ENCODE measurements at places on chromosomes 1 and 21. TPM values are rescaled to one million over a fixed set of nuclear protein-coding genes. Genes with fewer than 3 reads are reported as not detected.

OR2T29 gene
- not detected for total RNA-seq

DNA sequence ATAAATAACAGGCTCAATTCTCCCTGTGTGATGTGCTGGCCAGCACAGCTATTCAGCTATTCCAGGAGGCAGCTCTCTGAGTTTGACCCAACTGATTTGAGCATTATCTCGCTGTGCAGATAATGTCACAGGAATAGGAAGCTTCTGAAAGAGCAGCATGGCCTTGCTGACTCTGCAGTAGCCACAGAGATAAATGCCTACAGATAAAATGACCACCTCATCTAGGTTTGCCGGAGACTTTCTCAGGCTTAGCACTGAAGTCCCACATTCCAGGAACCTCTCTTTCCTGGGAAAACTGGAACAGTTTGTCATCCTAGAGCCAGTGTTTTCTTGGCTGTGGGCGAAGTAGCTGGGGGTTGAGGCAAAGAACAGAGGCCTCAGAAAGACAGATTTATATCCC is 98.9 kb downstream of the MRPL39 start:
- no peak overlapping the region for H3K4me3 ChIP-seq
- H3K27ac ChIP-seq, result no peak overlapping the region
- H3K36me3 ChIP-seq, result no peaks in the 10 kb centered on the region
- no peaks in the 10 kb centered on the region for H3K4me1 ChIP-seq
- H3K27me3 ChIP-seq, result no peaks in the 10 kb centered on the region

DNA sequence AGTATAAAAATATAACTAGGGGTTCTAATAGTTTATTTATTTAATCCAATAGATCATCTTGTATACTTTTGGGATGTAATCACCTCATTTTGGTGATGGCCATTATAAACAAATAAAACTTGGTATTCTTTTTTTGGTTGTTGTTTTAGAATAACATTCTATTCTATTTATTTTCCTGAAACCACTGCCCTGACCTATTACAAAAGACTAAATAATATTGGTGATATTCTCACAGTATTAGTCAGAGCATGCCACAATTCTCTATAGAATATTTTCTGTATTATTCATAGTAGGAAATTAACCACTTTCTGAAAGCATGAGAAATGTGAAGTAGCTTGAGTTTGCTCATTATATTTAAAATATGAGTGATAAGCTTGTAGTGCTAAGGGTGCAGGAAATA is 54.1 kb upstream of the LRRC7 start:
- no peak overlapping the region for H3K4me3 ChIP-seq
- H3K4me1 ChIP-seq, result no peaks in the 10 kb centered on the region
- H3K27me3 ChIP-seq, result no peaks in the 10 kb centered on the region
- no peak for DNase-seq
- no peaks in the 10 kb centered on the region for H3K36me3 ChIP-seq

DNA sequence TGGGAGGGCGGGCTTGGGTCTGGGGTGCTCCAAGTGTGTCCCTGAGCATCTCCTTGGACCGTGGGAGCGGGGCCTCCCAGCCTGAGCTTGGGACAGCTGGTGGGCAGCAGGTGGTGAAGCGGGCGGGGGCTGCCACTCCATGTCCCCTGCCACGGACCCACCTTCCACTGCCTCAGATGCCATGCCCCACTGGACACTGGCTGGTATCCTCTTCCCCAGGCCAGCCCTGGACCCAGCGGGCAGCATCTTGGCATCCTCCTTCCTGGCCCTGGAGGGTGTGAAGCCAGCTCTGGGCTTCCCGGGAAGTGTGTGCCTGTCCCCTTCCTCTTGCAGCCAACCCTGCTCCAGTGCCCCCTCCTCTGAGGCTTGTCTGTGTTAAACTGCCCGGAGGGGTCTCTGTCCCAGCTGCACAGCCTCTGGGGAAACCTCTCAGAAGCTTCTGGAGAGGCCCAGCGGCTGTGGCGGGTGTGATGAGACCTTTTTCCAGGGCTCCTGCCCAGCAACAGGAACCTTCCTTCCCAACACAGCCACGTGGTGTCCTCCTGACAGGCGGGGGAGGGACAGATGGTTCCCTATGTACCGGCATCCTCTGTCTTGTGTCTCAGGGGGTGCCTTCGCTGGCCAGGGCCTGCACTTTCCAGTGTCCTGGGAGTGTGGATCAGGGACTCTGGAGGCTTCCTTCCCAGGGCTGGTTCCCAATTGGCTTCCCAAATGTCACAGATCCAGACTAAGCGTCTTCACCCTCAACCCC is 81.6 kb upstream of the DISP3 start:
- H3K27ac ChIP-seq, result no peak overlapping the region
- DNase-seq, result no peak
- H3K4me3 ChIP-seq, result no peak overlapping the region
- no peaks in the 10 kb centered on the region for H3K36me3 ChIP-seq

- H3K27ac ChIP-seq, result no peak overlapping the region
- H3K36me3 ChIP-seq, result no peaks in the 10 kb centered on the region
- no peak for DNase-seq
These were observed 2.6 kb upstream of the SPRR1A start for GRCh38 chr1:152981146-152981871.

GRCh38 chr21:37145635-37146111 is 72.6 kb downstream of the TTC3 start:
- no peak overlapping the region for H3K27ac ChIP-seq
- H3K36me3 ChIP-seq, result peaks cover 2% of the 10 kb centered on the region
- H3K4me3 ChIP-seq, result no peak overlapping the region
- H3K27me3 ChIP-seq, result no peaks in the 10 kb centered on the region

KMO gene
- not detected for total RNA-seq

DNA sequence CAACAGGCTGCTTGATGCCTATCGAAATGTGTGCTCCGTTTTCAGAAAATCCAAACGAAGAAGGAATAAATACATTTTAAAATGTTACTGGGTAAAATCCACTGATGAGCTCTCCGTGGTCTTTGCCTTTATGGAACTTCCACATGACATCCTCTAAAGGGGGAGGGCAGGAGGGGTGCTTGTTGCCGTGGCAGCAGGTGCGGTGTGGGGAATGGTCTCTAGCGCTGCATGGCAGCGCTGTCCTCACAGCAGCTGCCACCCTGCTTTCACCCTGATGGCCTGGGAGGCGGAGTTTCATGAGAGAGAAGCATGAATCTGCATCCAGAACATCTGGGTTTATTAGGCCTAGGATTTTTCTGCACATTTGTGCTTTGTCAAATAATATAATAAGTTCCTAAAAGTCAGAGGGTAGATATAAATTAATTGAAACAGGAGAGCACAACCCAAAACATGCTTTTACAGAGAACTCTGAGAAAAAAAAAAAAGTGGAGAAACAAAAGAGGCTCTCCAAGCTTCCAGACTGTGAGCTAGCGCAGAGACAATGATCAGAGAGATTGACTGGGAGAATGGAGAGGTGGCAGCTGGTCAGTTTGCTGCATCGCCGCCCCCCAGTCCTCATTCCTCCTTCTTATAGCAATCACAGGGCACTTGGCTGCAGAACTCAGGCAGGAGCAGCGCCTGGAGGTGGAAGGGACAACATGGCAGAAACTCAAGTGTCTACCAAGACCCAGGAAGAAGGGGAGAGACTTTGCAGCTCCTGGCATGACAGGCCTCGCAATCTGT is 228.6 kb downstream of the DSCAM start:
- no peaks in the 10 kb centered on the region for H3K27me3 ChIP-seq
- DNase-seq, result no peak
- no peaks in the 10 kb centered on the region for H3K36me3 ChIP-seq
- no peak overlapping the region for H3K4me3 ChIP-seq
- no peaks in the 10 kb centered on the region for H3K4me1 ChIP-seq
- no peak overlapping the region for H3K27ac ChIP-seq

- H3K27ac ChIP-seq, result peak within 1 kb of the TSS; percentile 69
- peak within 1 kb of the TSS; percentile 84 for H3K4me3 ChIP-seq
- H3K27me3 ChIP-seq, result no peaks in the 10 kb centered on the region
- H3K4me1 ChIP-seq, result peaks cover 32% of the 10 kb centered on the region
- H3K36me3 ChIP-seq, result no peaks in the 10 kb centered on the region
These were observed at the start of gene RHOC for GRCh38 chr1:112706505-112707220. Gene RHOC, minus strand, starts transcription at chr1:112707127. Its CDS starts 3,328 bp downstream, at chr1:112703799.

ETV3 gene
- total RNA-seq, result 27.5 TPM

RORC gene
- not detected for total RNA-seq

DNA sequence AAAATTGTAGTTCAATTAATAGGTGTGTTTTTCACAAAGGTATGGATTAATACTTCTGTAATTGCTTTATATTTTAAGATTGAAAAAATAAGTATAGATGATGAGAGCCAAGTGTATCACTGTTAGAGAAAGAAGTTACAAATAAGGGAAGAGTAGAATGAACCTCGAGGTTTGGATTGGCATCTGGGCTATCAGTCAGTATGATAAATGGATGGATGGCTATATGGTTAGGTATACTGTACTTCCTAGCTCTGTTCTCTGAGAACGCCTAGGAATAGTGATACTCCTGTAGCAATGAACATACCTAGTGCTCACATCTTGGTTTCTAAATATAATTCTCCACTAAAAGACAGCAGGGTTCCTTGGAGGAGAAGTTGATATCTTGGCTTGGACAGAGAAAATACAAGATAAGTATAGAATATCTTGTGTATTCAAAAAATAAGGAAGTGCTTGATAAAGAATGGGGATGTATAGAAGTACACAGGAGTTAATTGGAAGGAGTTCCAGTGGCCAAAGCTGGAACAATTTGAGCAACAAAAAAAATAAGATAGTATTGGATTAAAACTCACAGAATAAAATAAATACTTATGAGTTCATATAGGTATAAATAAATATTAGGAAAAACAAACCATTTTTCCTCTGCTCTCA is 12.4 kb downstream of the IPO9 start:
- no peak overlapping the region for H3K27ac ChIP-seq
- no peaks in the 10 kb centered on the region for H3K36me3 ChIP-seq
- no peak overlapping the region for H3K4me3 ChIP-seq

DNA sequence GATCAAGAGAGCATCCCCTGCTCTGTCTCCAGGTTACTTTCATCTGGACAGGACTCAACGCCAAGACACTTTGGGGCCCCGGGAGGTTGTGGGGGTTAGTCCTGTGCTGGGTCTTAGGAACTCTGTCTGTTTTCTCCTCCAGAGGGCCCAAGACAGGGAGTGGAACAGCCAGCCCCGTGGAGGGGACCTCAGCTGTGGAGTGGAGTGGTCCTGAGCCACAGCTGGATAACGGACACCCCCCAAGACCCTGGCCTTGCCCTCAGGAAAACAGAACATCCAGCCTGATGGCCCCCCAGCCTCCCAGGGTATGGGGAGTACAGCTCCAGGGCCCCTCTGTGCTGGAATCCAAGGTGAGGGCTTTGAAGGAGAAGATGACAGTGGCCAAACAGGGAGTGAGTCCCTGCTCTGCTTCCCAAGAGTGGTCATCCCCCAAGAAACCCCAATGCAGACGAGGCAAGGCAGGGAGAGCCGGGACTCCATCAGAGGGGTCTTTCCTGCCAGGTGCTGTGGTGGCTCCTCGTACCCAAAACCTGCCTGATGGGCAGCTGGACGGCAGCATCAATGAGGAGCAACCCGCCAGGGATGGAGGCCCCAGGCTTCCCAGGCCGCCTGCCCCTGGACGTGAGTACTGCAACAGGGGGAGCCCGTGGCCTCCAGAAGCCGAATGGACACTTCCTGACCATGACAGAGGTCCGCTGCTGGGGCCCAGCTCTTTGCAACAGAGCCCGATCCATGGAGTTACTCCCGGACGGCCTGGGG is 3.5 kb downstream of the KIAA1614 start:
- no peak for DNase-seq
- no peak overlapping the region for H3K27ac ChIP-seq
- H3K4me1 ChIP-seq, result peaks cover 6% of the 10 kb centered on the region
- no peaks in the 10 kb centered on the region for H3K36me3 ChIP-seq

- H3K27me3 ChIP-seq, result no peaks in the 10 kb centered on the region
- H3K4me3 ChIP-seq, result no peak overlapping the region
- H3K4me1 ChIP-seq, result no peaks in the 10 kb centered on the region
These were observed 65.5 kb downstream of the LTN1 start for GRCh38 chr21:28927130-28927529.

DNA sequence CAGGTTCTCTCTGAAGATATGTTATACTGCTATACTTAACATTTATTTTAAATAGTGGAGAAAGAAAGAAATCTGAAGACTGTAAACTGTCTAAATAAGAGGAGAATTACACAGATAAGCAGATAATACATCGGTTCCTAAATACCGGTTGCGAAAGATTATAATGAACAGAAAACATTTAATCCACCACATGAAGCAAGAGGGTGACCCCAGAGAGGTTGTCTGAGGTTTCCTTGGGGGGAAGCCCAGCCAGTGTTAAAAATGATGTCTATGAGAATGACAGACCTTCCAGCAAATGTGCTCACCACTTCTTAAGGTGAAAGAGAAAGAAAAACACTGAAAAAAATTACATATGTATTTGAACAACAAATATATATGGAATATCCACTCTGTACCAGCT is 356.4 kb upstream of the KAZN start:
- H3K36me3 ChIP-seq, result no peaks in the 10 kb centered on the region
- no peak overlapping the region for H3K27ac ChIP-seq
- H3K4me3 ChIP-seq, result no peak overlapping the region
- no peaks in the 10 kb centered on the region for H3K4me1 ChIP-seq
- H3K27me3 ChIP-seq, result no peaks in the 10 kb centered on the region

DNA sequence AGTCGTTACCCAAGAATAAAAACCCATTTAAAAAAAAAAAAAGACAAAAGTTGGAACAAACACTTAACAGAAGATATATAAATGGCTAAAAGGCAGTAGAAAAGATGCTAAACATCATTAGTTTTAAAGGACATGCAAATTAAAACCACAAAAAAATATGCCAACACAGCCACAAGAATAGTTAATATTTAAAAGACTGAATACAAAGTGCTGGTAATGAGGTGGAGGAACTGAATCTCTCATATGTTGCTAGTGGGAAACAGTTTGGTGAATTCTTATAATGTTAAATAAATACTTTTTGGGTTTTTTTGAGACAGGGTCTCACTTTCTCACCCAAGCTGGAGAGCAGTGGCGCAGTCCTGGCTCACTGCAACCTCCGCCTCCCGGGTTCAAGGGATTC is 10.0 kb downstream of the LRRC40 start:
- no peaks in the 10 kb centered on the region for H3K27me3 ChIP-seq
- no peaks in the 10 kb centered on the region for H3K36me3 ChIP-seq
- no peak overlapping the region for H3K4me3 ChIP-seq
- DNase-seq, result no peak
- no peak overlapping the region for H3K27ac ChIP-seq

- no peak overlapping the region for H3K27ac ChIP-seq
- no peaks in the 10 kb centered on the region for H3K27me3 ChIP-seq
- no peaks in the 10 kb centered on the region for H3K36me3 ChIP-seq
- no peak overlapping the region for H3K4me3 ChIP-seq
These were observed 13.9 kb downstream of the SSR2 start for GRCh38 chr1:156006666-156007376.

ERO1B gene
- total RNA-seq, result 2.6 TPM

GRCh38 chr1:25916460-25916859 is 10.2 kb upstream of the STMN1 start:
- H3K4me1 ChIP-seq, result no peaks in the 10 kb centered on the region
- no peak for DNase-seq
- H3K27ac ChIP-seq, result no peak overlapping the region
- no peaks in the 10 kb centered on the region for H3K36me3 ChIP-seq

OR2L5 gene
- not detected for total RNA-seq

GRCh38 chr1:227890451-227891222 is 57.1 kb downstream of the WNT9A start:
- no peak overlapping the region for H3K27ac ChIP-seq
- DNase-seq, result no peak
- no peak overlapping the region for H3K4me3 ChIP-seq
- H3K36me3 ChIP-seq, result no peaks in the 10 kb centered on the region
- H3K27me3 ChIP-seq, result no peaks in the 10 kb centered on the region
- H3K4me1 ChIP-seq, result peaks cover 37% of the 10 kb centered on the region

PDPN gene
- total RNA-seq, result not detected
